Left lung (tissue), 14 donors: ENCODE measurements at places on chromosomes 16 and 17.

GRCh38 chr16:72444696-72445095, 272.7 kb upstream of the PMFBP1 start:
- no peak for DNase-seq

GRCh38 chr16:24610416-24610755, 71.0 kb downstream of the RBBP6 start:
- DNase-seq: no peak

DNA sequence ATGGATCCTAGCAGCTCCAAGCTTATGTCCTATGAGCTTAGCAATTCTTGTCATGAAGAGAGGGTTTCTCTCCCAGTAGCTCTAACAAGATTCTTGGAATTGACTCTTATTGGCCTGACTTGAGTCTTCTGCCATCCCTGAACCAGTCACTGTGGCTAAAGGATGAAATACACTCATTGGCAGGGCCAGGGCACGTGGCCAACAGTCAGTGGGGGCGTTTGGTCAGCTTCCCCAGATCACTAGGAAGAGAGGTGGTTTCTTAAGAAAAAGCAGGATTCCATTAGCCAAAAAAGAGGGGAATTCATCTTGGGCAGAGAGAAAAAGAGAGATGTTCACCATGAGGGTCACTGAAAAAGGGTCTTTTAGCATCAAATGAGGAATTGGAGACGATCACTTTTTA, 363.2 kb downstream of the SNX29 start:
- DNase-seq: no peak

GRCh38 chr16:19238406-19238805, 47.1 kb upstream of the CLEC19A start:
- DNase-seq: no peak

GRCh38 chr17:14752011-14752410, 451.1 kb downstream of the HS3ST3B1 start:
- DNase-seq: no peak

GRCh38 chr16:68247400-68247799, 2.2 kb downstream of the PLA2G15 start:
- DNase-seq: no peak

- no peak for DNase-seq
Observed at GRCh38 chr17:76544546-76545365, 4.9 kb downstream of the PRCD start.

- no peak for DNase-seq
Observed at GRCh38 chr17:81697261-81698044, 5.7 kb upstream of the MRPL12 start.

GRCh38 chr17:63842173-63842539, 329 bp downstream of the SMARCD2 start:
- DNase-seq: no peak

DNA sequence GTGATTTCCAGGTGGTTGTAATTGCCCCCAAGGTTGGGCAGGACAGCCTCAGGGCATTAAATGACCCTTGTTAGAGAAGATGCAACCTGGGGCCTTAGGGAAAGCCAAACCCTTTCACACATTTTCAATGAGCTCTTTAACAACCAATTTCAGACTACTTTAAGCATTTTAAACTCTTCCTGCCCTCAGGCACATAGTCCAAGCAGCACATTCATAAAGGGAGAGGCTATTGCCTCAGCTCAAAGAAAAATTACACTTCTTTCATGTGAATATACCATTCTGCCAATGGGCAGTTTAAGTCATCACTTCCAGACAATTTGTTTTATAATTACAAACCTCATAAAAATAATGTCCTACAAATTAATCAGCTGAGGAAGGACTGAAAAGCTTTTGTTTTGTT, 544.5 kb downstream of the NPIPA7 start:
- DNase-seq: no peak

DNA sequence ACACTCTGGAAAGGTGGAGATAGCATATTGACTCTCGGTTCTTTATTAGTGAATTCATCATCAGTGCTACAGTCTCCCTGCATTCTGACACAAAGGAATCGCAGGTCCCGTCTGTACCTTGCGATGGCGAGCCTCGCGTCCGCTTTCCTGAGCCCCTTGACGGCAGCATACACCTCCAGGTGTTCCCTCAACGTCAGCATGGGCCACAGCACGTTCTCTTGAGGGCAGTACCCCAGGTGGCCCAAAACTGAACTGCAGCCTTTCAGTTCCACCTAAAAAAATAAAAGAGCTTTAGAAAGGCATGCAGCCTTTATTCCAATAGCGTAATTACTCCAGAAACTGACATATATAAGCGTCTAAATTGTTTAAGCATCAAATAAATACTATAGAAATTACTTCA, 24.2 kb upstream of the ABCA9 start:
- DNase-seq: no peak

DNA sequence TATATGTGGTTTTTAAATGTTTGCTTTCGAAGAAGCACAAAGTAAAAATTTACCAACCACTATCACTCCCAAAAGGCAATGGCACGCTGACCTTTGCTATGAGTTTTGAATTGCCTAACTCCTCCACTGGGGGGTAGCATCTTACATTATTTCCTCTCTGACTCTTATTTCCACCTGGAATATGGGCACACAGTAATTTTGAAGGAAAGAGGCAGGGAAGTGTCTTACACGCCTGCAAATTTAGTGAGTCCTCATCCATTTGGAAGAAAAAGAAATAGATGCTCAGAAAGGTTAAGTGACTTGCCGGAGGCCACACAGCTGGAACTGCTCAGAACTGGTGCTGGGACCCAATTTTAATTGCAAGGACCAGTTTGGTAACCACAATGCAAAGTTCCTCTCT, 29.9 kb upstream of the IRX6 start:
- no peak for DNase-seq

DNA sequence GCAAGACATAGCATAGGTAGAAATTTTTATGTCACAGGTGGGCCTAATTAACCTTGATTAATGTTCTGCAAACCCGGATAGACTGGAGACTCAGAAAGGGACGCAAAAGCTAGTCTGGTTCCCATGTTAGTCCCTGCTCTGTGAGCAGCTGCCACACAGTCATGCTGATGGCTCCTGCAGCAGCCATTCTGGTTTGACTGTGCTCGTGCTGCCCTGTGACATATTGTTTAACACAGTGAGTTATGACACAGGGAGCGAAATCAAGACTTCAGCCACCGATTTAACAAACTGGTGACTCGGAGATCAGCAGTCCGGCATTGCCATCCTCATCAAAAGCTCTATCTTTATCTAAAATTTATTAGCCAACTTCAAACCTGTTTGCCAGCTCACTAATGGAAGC, 169.8 kb downstream of the WWOX start:
- no peak for DNase-seq

DNA sequence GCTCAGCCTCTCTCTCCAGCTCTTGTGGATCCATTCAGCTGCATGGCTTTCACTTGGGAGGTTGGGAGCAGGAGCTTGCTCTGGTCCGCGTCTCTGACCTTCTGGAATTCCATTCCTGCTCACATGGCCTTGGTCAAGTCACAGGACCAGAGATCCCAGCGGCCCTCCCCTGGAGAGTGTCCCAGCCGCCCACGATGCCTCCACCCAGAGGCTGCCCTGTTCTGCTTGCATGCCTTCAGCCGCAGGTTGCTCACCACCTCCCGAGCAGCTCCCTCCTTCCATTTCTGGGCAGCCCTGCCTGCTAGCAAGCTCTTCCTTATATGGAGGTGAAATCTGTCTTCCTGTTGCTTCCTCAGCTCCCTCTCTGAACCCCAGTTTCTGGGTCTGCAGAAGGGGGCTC, 32.6 kb downstream of the RAI1 start:
- no peak for DNase-seq

- DNase-seq: peak; percentile 26
Observed at GRCh38 chr16:74700438-74701225, at the start of gene MLKL. Gene MLKL, minus strand, starts transcription at chr16:74700862. Its CDS starts 5,105 bp downstream, at chr16:74695757.

GRCh38 chr17:4436381-4436780, 2.6 kb downstream of the SPNS3 start:
- DNase-seq: no peak

DNA sequence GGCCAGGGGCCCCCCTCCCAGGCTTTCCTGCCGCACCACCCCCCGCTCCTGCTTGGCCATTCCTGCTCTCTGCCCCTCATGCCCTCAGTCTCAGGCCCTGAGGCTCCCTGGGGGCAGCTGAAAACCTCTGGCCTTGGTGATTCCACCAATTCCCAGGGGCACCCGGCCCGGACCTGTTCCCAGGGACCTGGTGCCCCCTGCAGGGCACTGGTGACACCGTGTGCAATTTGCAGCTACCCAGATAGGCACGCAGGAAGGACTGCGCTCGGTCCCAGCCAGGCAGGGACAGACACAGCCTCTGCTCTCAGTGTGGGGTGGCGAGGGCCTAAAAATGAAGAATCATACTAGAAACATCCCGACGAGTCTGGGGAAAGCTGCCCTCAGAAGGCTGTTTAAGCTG, 13.4 kb downstream of the WFDC1 start:
- peak; percentile 57 for DNase-seq

DNA sequence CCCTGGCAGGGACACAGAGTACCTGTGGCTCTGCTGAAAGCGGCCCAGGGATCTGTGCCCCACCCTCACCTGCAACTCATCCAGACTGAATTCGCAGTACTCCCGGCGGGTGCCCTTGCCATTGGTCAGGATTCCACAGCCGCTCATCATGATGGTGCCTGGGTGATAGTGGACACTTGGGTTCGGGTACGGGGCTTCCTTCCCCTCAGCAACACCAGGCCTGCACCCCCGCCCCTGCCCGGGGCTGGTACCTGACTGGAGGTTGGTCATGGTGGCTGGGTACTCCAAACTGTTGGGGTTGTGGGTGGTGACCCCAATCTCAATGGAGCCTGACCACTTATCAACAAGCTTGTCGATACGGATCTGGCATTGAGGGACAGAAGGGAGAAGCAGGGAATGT, 2.9 kb downstream of the NEURL4 start:
- DNase-seq: no peak

- no peak for DNase-seq
Observed at GRCh38 chr17:12575641-12576040, 90.0 kb upstream of the MYOCD start.

DNA sequence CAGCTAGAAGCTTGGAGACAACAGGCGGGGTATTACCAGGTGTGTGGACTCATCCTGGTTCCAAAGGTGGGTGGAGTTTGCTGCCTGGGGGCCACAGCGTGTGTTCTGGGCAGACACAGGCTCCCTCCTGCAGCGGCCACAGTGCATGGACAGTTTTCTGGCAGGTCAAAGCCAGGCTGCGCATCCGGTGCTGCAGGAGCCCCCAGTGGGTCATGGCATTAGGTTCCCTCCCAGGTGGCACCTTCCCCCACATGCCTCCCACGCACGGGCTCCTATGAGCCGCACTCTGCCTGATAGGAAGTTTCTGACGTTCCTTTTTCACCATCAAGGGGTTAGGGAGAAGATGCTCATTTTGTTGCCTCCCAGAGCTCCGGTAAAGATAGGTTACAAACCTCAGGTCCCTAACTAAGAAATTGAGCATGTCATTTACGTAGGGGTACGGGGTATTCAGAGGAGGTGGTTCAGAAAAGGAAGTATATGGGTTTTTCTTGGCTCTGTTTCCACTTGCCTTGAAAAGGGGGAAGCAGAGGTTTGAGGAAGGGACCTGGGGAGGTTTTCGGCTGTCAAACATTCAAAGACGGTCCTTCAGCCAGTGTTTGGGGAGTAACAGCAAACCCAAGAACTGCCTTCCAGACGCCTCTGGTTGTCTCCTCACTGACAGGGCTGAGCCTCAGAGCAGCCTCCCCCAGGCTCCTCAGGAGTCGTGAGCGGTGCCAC, 32.7 kb upstream of the NAT9 start:
- no peak for DNase-seq

DNA sequence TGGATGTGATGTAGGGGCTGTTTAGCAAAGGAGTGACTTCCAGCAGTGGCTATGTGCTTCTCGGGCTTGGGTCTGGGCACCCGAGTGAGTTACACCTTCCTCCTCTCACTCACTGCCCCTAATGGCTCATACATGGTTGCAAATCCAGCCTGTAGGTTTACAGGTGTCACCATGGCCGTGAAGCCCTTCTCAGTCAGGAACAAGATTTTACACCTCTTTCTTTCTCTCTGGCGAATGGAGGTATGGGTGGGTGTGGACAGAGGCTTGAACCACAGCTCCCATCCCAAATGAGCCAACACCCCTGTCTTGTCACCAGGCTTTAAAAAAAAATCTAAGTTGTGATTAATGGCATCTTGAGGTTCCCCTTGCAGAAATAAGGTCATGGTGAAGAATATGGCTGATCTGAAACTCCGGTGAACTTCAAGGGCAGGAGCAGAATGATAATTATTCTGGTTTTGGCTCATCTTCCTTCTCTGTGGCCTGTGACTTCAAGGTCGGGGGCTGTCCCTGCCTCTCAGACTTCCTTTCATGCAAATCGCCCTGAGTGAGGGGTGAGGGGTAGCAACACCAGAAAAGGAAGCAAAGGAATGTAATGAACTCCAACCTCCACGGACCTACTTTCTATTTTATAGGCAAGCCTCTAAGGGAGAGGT, 331.2 kb downstream of the MAF start:
- no peak for DNase-seq

GRCh38 chr17:28130472-28130871, 88.0 kb downstream of the NLK start:
- DNase-seq: no peak

- no peak for DNase-seq
Observed at GRCh38 chr17:9520649-9521048, 55.0 kb downstream of the STX8 start.

GRCh38 chr16:72786606-72787005, 261.3 kb downstream of the ZFHX3 start:
- no peak for DNase-seq

DNA sequence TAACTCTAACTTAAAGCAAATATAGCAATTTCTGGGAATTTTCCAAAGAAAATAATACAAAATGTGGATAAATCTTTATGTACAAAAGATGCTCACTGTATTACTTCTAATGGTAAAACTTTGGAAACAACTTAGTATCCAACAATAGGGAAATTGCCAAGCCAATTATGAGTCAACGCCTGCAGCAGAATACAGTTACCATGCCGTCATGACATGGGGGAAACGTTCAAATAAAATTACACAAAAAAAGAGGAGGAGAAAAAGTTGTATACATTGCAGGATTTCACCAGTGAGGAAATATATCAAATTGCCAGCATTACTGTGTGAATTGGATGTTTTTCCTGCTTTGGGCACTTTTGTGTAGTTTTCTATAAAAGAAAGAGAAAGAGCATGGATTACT, 469.6 kb downstream of the SOX9 start:
- DNase-seq: no peak

DNA sequence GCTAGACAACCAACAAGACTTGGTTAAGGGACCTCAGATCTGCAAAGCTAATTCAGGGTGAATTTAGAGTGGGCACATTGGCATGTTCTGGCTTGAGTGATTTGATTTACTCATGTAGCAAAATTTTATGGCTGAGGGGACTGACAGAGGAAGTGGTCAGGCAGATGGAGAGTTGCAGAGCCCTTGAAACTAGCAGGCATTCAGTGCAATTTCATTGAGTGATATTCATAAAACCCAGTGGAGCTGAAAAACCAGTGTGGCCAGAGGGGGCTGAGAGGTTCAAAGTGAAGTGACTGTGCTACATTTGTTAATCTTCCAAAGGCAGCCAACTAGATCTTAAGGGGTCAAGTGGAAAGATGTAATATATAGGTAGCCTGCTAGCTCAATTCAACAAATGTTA, 2.2 kb upstream of the TMEM94 start:
- no peak for DNase-seq

GRCh38 chr17:81580481-81580880, 28.3 kb upstream of the FAAP100 start:
- no peak for DNase-seq

DNA sequence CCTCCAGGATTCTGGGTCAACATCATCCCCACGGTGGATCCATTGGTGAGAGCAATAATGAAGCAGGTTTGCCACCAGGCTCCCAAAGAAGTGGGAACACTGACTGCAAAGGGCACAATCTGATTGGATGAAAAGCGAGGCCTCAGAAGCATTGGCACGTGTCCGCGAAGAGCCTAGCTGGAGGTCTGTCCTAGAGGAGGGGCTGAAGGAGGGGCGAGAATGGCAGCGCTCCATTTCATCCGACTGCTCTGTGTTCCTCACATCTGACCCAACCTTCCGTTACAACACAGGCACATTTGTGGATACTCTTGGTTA, 79.9 kb downstream of the MRC2 start:
- no peak for DNase-seq
